ENCODE measurements at places on chromosomes 4 and X.
A peak's percentile ranks its signal among the peaks of the same experiment; 100 is the strongest.

- DNase-seq = no peak
Measured at GRCh38 chrX:121733514-121733913, 686.1 kb downstream of the GLUD2 start.

- DNase-seq = peak; percentile 54
Measured at GRCh38 chrX:153460826-153461225, 9.6 kb downstream of the HAUS7 start.

DNA sequence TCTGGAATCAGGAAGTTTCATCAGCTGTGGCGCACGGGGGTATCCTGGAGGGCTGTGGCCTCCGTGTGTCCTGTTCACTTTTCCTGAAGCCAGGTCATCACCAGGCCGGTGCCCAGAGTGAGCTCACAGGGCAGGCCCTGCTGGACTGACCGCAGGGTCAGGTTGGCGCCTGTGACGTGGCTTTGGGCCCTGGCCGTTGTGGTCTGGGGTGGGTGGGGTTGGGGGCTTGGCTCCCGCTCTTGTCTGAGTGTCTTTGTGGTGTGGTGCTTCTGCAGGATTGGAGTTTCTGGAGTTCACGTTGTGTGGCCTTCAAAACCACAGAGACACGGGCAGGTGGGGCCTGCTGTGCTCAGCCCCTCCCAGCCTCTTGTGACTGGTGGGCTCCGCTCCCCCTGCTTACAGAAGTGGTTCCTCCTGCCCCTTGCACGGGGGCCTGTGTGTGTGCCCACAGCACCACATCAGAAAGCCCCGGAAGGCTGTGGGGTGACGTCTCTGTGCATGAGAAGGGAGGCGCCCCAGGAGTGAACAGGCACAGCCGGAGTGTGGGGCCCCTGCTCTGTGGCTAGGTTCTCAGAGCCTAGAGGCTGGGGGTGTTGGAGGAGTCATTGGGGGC is 9.5 kb downstream of the RGS12 start:
- DNase-seq = peak; percentile 82

- DNase-seq = no peak
Measured at GRCh38 chr4:140952717-140953116, 180.6 kb downstream of the RNF150 start.

DNA sequence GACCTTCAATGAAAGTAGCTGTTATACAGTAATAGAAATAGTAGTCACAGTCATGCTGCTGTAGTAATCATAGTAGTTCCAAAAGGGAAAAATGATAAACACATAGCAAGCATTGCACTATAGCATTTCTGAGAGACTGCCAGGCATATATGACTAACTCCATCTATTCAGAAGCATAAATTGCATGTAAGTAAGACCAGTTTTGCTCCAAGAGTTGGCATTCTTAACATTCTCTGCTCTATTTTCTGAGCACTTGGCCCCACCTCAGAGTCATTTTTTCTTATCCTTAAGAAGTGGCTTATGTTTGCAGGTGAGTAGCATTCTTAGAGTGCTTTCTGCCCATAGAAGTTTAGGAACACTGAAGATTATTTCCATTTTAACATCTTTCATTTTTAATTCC is 490.3 kb upstream of the TECRL start:
- no peak for DNase-seq
